Stimulated activated CD8-positive, alpha-beta memory T cell treated with anti-CD3 and anti-CD28 coated beads, Interleukin-4, amount 100 ng/mL, for 1 hour (primary cell): ENCODE measurements at places on chromosomes 7 and 10.

GRCh38 chr10:17768496-17768895 lies 16.5 kb downstream of the TMEM236 start:
- DNase-seq: no peak

DNA sequence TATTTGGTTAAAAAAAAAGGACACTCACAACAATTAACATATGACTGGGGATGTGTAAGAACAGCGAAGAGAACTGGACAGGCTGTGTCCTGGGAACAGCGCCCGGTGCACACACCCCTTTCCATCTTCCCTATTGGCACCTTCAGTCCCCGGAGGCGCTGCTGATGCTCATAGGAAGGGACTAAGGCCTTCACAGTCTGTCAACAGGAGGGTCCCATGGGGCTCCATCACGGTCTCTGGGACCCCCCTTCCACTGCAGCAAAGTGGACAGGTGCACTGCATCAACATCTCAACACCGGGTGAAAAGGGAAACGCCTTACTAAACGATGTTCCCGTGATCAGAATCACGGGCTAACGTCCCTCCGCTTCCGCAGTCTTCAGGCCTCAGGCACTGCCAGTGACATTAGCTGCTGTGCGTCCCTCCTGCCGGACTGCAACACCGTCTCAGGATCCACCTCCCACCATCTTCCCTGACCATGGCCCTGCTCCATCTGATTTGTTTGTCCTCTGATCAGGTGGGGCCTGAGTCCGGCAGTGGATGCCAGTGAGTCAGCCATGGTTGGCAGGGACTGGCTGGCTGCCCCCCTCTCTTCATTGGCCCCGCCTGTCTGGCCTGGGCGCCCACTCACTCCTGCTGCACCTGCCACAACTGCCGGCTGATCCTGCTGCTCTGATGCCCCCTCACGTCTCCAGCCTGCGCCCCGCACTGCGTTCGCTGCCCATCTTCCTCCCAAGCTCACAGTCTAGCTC lies 614.7 kb downstream of the DNAJB6 start:
- no peak for DNase-seq

- no peak for DNase-seq
These were observed 8.4 kb downstream of the FAM237B start for GRCh38 chr7:90312745-90313144.

DNA sequence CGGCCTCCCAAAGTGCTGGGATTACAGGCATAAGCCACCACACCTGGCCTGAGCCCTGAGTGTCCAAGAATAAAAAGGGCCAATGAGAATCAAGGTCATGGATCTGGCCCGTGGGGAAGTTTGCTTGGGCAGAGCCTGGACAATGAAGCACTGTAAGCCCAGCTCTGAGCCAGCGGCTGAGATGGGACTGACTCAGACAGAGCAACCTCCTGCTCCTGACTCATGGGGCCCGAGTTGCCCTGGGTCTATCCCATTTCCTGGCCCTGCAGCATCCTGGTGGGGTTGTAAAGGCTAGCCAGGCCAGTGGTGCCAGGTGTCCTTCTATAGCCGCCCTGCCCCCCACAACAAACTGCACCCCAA lies 5.2 kb upstream of the MYH16 start:
- DNase-seq: no peak

- DNase-seq: no peak
These were observed 64.2 kb upstream of the DKK1 start for GRCh38 chr10:52249850-52250395.

GRCh38 chr7:14542624-14543023 lies 359.9 kb downstream of the DGKB start:
- DNase-seq: no peak

DNA sequence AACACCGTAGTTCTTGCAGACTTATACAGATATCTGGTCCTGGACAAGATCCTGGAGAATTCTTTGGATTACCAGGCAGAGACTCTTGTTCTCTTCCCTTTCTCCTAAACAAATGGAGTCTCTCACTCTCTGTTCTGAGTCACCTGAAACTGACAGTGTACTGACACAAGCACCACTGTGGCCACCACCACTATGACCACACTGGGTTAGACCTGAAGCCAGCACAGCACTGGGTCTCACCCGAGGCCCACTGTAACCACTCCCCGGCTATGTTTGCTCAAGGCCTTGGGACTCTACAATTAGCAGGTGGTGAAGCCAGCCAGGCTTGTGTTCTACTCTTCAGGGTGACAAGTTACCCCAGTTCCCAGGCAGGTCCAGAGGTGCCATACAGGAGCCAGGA lies 22.8 kb downstream of the SLC39A12 start:
- DNase-seq: no peak

- DNase-seq: no peak
These were observed 27.8 kb downstream of the KLF6 start for GRCh38 chr10:3757250-3757637.

GRCh38 chr7:582081-582835 lies 62.6 kb upstream of the PDGFA start:
- no peak for DNase-seq

DNA sequence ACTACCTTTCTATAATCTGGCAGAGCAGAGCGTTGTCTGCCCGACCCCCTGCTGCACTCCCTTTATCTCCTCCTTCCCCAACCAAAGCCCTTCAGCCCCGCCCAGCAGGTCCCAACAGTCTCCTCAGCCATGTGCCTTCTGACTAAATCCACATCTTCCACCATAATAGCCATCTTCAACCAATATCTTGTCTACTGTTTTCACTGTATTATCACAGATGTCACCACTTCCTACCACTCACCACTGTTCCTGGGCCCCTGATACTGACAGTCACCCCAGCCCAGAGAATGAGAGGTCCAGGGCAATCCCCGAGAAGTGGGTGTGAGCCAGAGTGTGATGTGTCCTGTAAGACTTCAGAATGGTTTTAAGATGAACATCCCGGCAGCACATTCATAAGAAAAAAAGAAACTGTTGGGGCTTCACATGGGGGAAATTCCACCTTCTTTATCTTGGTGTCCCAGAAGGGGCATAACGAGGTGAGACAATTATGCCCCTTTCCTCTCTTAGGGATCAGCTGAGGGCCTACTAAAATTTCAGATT lies 25.3 kb downstream of the CCDC6 start:
- DNase-seq: no peak

DNA sequence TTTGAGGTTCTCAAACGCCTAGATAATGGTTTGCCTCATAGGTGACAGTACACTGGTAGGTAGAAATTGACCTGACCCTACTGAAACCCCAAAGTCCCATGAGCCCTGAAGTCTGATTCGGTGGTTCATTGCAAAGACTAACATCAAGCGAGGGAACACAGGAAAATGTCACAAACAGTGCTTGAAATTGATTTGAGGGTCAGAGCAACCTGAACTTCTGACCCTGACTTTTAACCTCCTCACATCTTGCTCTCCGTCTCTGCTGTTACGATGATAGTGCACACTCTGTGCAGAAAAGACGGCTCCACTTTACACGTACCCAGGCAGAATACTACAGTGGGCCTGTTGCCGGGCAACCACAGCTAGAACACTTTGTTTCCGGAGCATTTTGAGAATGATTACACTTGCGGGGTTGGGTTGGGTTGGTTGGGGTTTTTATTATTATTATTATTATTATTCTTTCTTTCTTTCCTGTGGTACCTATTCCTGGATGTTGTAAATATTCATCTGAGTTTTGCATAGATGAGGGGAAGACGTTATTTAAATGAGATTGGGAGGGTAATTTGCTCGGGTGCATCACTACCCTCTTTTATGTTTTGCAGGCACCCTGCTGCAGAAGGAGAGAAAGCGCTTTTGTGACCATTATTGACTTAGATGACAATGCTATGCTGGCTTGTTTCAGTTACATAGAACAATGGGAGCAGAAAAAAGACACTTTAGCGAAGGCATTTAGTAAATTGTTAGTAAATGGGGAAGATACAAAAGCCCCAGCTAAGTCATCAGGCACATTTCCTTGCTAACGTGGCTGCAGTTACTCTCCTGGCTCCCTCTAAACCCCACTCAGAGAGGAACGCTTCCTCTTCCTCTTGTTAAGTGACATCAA lies 438.1 kb upstream of the NRP1 start:
- DNase-seq: no peak

GRCh38 chr7:21253740-21254687 lies 173.9 kb upstream of the SP4 start:
- no peak for DNase-seq

DNA sequence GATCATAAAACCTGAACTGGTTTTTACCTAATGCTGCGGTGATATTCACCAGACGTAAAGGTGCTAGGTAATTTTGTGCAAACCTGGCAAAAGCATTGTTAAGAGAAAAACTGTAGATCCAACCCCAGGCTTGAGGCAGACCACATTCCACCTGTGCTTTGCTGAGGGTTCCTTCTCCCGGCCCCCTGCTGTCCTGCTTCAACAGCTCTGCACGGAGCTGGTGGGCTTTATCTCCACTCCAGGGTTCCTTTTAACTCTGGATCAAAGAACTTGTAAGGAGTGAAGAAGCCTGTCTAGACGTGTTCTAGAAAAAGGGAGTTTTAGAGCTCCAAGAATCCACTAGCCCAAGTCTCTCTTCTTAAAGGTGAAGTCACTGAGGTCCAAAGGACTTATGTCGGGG lies 87.5 kb upstream of the NMT2 start:
- DNase-seq: no peak

DNA sequence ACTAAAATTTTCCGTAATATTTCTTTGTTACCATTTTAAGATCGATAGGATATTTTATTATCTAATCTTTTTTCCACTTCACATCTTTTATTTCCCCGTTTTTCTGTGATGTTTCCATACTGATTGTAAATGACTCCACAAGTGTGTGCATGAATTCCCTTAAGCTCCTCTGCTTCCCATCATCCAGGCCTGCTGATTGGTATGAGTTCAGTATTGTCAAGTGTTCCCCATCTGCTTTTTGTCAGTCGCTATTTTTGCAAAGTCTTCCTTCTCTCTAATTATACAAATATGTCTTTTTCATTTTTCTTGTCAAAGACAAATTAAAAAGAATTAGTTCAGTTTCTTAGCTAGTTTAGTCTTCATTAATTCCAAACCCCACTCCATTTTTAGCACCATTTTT lies 184.7 kb downstream of the EXOC4 start:
- no peak for DNase-seq

GRCh38 chr10:6239213-6239991 lies 36.7 kb downstream of the PFKFB3 start:
- peak; percentile 38 for DNase-seq

DNA sequence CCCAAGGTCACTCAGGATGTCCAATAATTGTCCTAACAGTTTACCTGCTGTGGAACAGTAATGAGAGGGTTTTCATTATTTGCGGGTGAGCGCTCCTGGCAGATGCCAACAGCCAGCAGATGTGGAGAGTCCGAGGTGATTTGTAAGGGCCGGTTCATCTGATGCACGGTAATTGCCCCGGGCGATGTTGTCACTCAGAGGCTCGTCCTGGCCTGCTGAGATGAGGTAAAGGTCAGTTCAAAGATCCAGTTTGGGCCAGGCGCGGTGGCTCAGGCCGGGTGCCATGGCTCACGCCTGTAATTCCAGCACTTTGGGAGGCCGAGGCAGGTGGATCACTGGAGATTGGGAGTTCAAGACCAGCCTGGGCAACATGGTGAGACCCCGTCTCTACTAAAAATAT lies 16.9 kb downstream of the LHPP start:
- no peak for DNase-seq

- no peak for DNase-seq
These were observed 29.9 kb upstream of the COL1A2 start for GRCh38 chr7:94364816-94365215.

- DNase-seq: no peak
These were observed 71.5 kb downstream of the CUBN start for GRCh38 chr10:17058093-17058492.

GRCh38 chr10:113061557-113061956 lies 111.5 kb downstream of the TCF7L2 start:
- no peak for DNase-seq

GRCh38 chr7:150520145-150520544 lies 5.5 kb downstream of the GIMAP7 start:
- no peak for DNase-seq

DNA sequence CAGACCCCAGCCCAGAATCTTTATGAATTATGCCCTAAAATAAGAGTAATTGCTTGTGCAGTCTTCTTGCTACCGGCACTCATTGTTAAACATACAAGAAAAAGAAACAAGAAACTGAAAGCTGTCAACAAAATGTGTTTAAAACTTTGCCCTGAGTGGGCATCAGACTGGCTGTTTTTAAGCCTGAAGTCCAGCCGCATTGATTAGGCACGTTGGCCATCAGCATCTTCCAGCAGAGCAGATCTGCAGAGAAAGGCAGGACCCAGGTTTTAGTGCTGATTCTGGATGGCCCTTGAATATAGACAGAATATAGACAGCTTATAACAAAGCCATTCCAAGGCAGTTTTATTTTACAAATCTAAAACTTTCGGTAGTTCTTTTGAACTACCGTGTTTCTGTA lies 102.8 kb downstream of the POLL start:
- DNase-seq: no peak

DNA sequence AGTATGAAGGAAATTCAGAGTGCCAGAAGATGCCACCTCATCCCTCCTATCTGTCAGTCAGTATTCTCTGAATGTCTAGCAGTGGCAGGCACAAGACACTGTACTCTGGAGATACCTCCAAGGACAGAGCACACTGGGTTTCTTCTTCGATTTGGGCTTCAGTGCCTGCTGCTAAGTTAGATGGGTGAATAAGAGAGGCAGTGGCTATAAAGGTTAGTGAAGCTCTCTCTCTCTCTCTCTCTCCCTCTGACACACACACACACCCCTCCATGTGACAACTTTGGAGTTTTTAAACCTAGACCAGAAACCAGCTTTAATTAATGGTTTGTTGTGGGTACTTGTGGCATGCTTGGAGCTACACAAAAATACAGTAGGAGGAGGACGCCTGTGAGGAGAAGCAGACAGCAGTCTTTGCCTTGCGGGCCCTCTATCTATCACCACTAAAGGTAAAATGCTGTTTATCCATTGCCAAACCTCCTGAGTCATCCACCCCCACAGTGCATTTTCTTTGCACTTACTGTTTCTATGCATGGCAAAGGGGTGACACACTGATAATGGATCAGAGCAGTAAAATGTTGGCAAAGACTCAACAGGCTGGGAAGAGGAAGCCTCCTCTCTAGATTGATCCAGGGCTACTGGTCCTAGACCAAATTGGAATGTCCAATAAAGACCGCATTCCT lies 102.5 kb downstream of the TRIL start:
- DNase-seq: no peak

DNA sequence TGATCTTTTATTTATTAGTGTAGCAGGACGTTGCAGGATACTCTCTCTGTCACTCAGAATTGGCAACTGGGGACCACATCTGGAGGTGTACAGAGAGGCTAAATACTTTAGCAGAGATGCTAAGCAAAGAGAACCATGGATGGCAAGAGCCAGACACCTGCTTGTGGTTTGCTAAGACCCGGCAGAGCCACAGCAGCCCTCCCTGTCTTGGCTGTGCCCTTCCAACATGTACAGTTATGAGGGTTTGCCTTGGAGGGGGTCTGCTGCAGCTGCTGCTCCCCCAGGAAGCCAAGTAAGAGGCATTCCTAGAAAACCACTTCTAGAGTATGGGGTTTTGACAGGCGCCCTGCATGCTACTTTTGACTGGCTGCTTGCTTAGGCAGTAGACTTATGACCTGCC lies 5.1 kb downstream of the NPVF start:
- no peak for DNase-seq

GRCh38 chr7:91875851-91876250 lies 4.7 kb downstream of the MTERF1 start:
- no peak for DNase-seq

GRCh38 chr10:69056129-69056528 lies 31.8 kb upstream of the SRGN start:
- DNase-seq: no peak

GRCh38 chr7:143503261-143503660 lies 25.6 kb downstream of the TAS2R41 start:
- DNase-seq: no peak

GRCh38 chr10:76055963-76056362 lies 624.5 kb downstream of the LRMDA start:
- no peak for DNase-seq

GRCh38 chr7:89283302-89283701 lies 487.8 kb upstream of the TEX47 start:
- no peak for DNase-seq
